CD4-positive, alpha-beta memory T cell (primary cell): ENCODE measurements at places on chromosomes 2 and 18.

DNA sequence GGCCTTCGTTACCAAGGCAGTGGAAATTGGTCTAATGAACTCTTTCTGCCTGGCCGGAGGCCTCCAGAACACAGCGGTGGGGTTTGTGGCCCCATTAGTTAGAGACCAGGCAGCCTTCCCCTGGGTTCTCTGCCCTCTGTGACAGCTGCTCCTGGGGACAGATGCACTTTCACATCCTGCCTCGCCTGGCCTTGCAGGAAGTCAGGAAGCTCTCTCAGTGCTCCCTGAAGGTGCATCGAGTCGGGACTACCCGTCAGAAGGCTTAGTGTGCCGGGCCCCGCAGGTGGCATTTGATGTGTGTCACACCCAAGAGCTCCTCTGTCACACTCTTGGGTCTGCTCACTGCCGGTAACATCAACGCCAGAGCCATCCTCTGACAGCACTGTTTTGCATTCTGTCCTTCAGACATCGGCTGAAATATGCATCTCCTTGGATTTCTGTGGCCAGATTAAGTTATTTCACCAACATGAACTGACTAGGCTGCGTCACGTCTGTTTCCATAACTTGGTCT, 158.3 kb downstream of the LDLRAD4 start:
- H3K4me1 ChIP-seq: peaks cover 91% of the 10 kb centered on the region
- H3K27ac ChIP-seq: peak overlapping the region; percentile 76
- DNase-seq: peak; percentile 86
- no peaks in the 10 kb centered on the region for H3K27me3 ChIP-seq
- peak overlapping the region; percentile 3 for H3K4me3 ChIP-seq
- H3K36me3 ChIP-seq: no peaks in the 10 kb centered on the region

DNA sequence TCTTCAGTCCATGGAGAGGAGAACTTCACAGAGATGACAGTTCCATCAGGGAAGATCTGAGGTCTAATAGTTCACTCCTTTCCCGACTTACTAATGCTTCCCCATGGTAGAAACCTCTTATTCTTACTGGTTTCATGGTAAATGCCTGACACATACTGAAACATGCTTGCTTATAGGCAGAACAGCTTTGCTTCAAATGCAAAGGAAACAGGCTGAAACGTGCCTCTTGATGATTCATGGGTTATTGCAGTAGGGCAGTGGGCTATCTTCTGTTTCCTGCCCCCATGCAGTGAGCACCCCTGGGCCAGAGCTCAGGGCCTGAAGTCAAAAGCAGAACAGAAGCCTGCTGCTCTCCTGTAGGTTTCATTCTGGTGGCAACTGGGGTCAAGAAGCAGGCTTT, 223.5 kb downstream of the RDH14 start:
- H3K27ac ChIP-seq: no peak overlapping the region
- no peak overlapping the region for H3K4me3 ChIP-seq
- H3K27me3 ChIP-seq: no peaks in the 10 kb centered on the region
- no peaks in the 10 kb centered on the region for H3K4me1 ChIP-seq

DNA sequence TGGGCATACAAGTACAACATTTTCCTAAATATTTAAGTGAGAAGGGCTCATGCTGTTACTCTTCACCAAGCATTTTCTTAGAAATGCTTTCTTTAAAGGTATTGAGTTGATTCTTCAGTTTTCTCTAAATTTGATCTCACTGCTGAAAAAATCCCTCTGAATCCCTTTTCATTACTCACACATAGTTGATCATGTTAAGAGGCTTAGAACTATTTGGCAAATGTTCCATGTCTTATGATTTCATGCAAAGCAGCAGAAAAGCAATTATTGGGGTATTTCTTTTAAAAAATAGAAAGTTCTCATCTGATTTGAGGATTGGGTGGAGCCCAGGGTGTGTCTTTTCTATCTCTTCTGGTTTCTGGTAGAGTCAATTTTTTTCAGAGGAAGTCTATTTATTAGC, 1079.8 kb upstream of the ZEB2 start:
- DNase-seq: no peak
- H3K27me3 ChIP-seq: no peaks in the 10 kb centered on the region
- no peak overlapping the region for H3K27ac ChIP-seq
- H3K36me3 ChIP-seq: no peaks in the 10 kb centered on the region
- no peaks in the 10 kb centered on the region for H3K4me1 ChIP-seq

GRCh38 chr2:19287324-19287723, 71.1 kb downstream of the OSR1 start:
- no peak overlapping the region for H3K27ac ChIP-seq
- DNase-seq: no peak
- no peaks in the 10 kb centered on the region for H3K4me1 ChIP-seq
- H3K4me3 ChIP-seq: no peak overlapping the region

DNA sequence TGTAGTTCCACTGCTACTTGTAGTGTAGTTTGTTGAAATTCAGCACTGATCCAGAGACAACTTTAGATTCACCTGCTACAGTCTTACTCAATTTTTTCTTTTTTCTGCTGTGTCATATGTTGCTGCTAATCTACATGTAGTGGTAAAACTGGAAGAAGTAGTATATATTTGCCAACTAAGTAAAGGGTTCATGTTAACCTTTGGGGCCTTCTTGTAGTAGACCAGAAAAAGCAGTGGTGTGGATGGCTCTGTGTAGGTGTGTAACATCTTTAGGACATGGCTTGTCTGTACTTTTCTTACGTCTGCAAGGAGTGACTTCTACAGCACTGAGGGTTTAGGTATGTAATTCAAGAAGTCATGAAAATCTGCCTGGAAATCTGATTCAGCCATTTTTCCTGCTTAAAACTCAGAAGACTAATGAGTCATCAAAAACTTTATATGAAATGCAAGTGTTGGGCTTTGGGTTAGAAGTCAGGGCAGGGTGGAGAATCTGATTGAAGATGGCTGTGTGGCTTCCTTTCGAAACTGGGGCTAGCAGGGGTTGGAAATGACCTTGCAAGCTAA, 8.4 kb downstream of the PTPRM start:
- H3K4me1 ChIP-seq: no peaks in the 10 kb centered on the region
- H3K27ac ChIP-seq: no peak overlapping the region
- no peak for DNase-seq
- H3K27me3 ChIP-seq: no peaks in the 10 kb centered on the region
